ENCODE measurements at places on chromosomes 7 and 10. TPM values are rescaled to one million over a fixed set of nuclear protein-coding genes. Genes with fewer than 3 reads are reported as not detected.

GRCh38 chr10:106785528-106785927 is 379.0 kb downstream of the SORCS1 start:
- no peak for DNase-seq

DNA sequence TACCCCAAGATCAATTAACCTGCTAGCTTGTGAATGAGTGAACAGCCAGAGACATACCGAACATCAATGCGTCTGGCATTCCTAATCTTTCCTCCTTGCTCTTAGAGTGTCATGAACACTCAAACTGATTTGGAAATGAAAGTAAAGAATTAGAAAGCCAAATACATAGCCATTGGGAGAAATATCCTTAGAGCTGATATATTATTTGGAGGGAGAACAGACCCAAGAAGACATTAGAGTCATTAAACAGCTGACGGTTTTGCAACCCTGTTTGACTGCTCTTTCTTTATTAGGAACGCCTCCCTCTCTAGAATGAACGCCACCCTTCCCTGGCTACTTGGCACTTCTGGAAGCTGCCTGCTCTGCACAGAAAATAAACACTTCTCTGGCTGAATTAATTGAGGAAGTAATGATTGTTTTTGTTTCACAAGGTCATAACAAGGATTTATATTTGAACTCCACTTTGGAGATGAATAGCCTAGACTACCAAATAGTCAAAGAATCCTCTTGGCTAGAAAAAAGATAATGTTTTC is 42.8 kb downstream of the CTTNBP2 start:
- DNase-seq: peak; percentile 55

- DNase-seq: no peak
Measured at GRCh38 chr10:7157091-7157490, 253.7 kb downstream of the SFMBT2 start.

GRCh38 chr7:111388912-111389311 is 173.4 kb downstream of the IMMP2L start:
- no peak for DNase-seq

DNA sequence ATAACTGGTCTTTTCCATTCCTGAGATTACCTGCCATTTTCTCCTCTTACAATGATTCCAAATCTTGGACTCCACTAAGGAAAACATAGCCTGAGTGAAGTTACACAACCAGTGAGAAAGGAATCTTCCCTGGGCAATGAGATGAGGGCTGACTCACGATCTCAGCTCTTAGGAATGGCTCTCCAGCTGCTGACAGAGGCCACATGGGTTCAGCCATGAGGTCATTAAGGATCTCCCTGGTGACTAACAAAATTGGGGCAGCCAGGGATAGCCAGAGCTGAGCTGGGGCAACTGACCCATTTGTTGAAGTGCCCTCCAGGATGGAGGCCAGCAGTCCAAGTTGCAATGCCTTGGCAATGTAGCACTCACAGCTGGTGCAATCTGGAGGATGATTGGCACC is 78.7 kb upstream of the MKLN1 start:
- DNase-seq: peak; percentile 74

DNA sequence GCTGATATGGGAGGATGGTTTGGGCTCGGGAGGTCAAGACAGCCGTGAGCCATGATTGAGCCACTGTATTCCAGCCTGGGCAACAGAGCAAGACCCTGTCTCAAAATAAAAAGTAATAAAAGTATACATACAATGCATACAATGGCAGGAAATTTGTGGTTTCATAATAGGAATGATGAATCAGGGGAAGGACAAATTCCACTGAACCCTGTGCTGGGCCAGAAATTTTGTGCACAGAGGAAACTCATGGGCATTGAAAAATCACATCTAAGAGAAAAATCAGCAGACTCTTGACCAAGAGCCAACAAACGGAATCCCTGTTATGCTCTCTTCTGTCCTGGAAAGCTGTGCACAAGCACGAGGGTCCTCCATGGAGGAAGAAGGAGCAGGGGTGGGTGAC is 35.1 kb downstream of the SEM1 start:
- DNase-seq: no peak

DNA sequence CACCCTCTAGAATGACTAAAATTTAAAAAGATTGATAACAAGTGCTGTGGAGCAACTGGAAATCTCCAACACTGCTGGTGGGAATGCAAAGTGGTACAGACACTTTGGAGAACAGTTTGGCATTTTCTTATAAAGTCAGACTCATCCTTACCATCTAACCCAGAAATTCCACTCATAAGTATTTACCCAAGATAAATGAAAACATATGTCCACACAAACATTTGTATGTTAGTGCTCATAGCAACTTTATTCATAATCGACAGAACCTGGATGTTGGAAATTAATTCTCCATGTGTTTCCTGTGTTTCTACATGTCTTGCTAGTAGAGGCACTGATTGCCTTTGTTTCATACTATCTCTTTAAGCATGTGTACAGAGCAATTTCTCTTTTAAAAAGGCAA is 282.4 kb downstream of the AHR start:
- DNase-seq: no peak

The NYAP1 gene
- 3.6 TPM for total RNA-seq

The ZFAND2A gene
- total RNA-seq: 22.4 TPM

The FAM131B gene
- total RNA-seq: not detected
